ENCODE measurements at places on chromosomes 7 and 10.

GRCh38 chr7:43454936-43455518, 127.9 kb upstream of the STK17A start:
- DNase-seq = no peak

DNA sequence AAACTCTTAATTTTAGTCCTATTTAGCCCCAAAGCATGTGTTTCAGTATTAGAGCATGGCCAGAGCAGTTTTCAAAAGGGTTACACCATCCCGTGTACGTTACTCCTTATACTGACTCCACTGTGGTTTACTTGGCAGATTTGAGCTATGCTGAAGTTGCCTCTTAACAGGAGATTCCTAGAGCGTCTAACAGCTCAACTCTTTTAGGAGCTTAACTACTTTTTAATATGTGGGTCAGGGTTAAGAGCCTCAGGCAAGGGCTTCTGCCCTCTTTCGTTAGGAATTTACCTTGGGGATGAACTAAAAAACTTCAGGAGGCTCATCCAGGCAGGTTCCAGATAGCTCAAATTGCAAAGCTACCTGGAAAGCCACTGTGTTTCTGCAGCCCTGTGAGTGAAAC, 674.8 kb upstream of the C7orf33 start:
- no peak for DNase-seq

DNA sequence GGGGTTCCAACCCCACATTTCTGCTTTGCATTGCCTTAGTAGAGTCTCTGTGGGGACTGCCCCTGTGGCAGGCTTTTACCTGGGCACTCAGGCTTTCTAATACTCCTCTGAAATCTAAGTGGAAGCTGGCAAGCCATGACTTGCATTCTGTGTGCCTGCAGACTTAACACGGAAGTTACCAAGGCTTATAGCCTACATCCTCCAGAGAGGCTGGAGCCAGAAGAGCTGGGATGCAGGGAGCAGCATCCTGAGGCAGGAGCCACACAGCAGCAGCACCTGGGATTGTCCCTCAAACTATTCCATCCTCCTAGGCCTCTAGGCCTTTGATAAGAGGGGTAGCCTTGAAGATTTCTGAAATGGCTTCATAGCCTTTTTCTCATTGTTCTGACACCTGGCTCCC, 22.1 kb upstream of the ABCC2 start:
- DNase-seq = no peak

GRCh38 chr10:6240254-6240653, 37.5 kb downstream of the PFKFB3 start:
- DNase-seq = no peak

DNA sequence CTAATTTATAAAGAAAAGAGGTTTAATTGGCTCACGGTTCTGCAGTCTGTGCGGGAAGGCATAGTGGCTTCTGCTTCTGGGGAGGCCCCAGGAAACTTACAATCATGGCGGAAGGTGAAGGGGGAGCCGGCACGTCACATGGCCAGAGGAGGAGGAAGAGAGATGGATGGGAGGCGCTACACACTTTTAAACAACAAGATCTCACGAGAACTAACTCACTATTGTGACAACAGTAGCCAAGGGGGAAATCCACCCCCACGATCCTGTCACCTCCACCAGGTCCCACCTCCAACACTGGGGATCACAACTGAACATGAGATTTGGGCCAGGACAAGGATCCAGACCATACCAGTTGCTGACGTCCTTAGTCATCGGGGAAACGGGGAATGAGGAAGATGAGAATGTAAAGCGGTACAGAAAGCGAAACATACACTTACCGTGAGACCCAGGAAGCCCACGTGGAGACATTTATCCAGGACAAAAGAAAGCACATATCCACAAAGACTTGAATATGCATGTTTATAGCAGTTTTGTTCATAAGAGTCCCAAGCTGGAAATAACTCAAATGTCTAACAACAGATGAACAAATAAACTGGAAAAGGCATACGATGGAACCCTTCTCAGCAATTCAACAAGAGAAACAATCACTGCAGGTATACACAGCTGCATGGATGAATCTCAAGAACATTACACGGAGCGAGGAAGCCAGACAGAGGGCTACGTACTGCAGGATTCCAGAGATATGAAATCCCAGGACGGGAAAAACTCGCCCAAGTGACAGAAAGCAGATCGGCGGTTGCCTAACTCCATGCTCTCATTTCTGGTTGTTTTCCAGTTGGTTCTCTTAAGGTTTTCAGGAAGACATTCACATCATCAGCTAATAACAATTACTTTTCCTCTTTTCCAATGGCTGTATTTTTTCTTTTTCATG, 26.2 kb upstream of the INPP5A start:
- DNase-seq = no peak

DNA sequence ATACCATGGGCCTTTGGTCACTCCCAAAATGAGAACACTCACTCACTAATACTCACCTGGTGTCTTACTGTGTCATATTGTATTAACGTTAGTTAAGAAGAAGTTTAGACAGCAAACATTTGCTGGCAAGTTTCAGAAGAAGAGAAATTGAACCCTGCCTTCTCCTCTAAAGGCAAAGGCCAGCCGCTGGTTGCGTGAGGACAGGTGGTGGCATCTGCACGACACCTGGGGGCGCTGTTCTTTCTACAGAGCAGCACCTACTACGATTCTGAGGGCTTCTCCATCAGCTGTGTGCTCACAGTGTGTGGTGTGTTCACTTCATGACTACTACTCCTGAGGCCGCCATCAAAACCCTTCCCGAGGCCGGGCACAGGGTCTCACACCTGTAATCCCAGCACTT, 17.9 kb upstream of the CLEC2L start:
- no peak for DNase-seq

Measured in stimulated activated CD4-positive, alpha-beta T cell treated with anti-CD3 and anti-CD28 coated beads, TNF-alpha, amount 100 ng/mL, for 4 hours (primary cell).